Tibial nerve (tissue), 4 donors: ENCODE measurements at places on chromosomes 3 and 15. TPM values are rescaled to one million over a fixed set of nuclear protein-coding genes. Genes with fewer than 3 reads are reported as not detected.

DNA sequence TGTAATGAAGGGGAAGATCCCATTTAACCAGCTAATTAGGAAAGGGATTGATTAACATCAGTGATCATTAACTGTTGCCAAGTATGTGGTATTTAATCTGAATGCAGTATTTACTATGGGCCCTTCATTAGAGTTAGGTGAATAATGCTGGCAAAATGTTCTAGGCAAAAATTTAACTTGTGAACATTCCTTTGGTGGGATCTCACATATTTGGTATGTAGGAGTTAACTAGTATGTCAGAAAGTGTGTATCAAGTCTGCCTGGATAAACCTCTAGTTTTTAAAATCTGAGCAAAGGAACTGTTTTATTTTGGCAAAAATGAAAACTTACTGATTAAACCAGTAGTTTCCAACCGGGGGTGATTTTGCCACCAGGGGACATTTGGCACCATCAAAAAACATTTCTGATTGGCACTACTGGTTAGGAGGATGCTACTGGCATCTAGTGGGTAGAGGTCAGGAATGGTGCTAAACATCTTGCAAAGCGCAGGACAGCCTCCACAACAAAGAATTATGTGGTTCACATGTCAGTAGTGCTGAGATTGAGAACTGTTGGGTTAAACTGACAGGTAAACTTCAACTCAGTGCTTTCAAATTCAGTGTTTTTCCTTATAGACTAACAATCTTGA, 22.5 kb downstream of the LRTM1 start:
- no peak for DNase-seq

DNA sequence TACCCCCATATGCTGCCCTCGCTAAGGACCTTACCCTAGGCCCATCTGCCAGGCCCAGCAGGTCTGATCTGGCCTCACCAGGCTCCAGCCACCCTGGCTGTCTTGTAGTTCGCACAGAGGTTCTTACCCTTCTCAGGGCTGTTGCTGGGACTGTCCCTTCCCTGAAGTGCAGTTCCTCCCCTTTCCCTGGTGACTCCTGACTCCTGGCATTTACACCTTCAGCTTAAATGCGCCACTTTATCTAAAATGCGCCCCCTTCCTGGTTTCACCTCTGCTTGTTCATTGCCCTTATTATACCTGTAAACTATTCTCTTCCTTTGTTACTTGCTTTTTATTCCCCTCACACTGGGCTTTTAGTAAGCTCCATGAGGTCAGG, 835 bp upstream of the TTLL3 start:
- DNase-seq = no peak

The MOBP gene
- total RNA-seq = 2.5 TPM

The UBAP1L gene
- total RNA-seq = 15.9 TPM

DNA sequence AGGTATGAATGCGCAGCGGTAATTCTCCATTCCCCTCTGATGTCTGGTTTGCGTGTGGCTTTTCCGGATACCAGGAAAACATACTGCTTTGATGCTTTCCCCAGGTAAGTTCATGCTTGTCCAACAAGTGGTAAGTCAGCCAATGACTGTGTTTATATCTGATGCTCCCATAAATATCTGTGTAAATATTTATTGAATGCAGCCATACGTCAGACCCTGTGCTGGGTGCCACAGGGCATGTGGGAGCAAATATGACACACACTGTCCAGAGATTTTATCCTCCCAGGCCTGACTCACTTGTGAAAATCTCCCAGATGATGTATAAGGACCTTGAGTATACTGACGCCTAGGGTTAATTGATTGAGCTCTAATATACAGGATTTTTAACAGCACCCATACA, 29.6 kb upstream of the CEMIP start:
- DNase-seq = no peak

The PAK6 gene
- not detected for total RNA-seq

DNA sequence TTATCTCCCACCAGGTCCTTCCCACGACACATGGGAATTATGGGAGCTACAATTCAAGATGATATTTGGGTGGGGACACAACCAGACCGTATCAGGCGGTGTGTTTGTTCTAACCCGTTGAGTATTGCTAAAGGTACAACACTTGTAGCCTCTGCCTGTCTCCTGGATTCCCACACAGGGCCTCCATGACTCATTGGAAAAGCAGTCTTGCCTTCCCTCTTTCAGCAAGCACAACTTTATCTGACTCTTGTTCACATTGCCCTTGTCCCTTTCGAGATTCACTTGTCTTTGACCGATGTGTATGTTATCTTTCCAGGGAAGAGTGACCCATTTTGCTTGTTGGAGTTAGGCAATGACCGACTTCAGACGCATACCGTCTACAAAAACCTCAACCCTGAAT, 152.3 kb downstream of the MCTP2 start:
- DNase-seq = no peak

DNA sequence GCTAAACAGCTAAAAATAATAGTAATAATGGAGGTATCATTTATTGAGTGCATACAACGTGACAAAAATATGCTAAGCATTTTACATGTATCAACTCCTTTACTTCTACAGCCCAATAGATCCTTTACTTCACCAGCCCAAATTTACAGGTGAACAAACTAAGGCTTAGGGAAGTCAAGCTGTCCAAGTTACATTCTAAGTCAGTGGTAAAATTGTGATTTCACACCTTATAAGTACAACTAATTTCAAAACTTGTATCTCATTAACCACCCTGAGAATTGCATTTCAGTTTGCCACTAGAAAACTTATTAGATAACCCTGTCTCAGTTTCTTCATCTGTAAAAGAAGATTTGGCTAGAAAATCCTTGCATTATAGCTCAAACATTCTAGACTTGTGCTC, 10.7 kb downstream of the SLC33A1 start:
- DNase-seq = no peak

DNA sequence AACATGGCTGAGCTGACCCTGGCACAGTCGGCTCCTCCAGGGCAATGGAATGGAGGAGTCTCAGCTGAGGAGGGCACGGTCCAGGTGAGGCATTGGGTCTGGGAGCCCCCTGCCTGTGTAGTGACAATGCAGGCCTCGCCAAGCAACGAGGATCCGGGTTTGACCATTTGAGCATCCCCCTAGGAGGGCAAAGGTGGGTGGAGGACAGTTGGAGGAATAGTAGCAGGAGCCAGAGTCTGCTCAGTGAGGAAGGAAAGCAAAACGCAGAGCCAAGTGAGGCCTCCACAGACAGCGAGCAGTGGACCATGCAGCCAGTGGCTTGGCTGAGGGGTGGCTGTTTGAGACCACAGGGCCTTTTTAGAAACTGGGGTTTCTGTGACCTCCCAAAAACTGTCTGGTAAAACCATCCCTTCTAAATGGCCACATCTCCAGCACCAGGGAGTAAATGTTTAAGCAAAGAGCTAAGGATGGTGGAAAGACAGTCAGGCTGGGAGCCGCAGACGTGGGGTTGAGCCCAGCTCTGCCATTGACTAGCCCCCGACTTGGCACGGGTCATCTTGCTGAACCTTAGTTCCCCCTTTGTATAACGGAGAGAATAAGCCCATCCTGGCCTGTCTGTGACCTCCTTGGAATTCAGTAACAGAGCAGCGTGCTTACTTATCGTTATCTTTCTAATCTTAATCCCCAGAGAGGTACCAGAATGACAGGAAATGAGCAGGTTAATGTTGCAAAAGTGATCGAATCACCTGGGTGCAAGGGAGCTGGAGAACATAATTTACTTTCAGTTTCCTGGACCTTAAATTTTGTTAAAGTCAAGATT, 46.8 kb downstream of the CMTM6 start:
- no peak for DNase-seq

The IGSF10 gene
- total RNA-seq = 3.1 TPM

DNA sequence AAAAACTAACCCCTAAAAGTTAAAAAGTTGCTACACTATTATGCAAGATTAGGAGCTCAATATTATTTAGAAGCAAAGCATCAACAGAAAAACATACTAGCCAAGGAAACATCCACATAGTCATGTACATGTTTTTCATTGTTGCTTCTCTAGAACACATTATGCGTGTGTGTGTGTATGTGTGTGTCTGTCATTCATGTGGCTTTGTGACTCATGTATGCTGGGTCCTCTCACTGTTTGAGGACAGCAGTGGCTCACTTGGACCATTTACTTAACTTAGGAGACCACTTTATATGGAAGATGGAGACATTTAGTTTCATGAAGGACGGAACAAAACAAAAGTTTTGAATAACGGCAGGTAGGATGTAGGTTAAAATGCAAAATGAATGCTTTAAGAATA, 219.4 kb upstream of the THBS1 start:
- DNase-seq = no peak

DNA sequence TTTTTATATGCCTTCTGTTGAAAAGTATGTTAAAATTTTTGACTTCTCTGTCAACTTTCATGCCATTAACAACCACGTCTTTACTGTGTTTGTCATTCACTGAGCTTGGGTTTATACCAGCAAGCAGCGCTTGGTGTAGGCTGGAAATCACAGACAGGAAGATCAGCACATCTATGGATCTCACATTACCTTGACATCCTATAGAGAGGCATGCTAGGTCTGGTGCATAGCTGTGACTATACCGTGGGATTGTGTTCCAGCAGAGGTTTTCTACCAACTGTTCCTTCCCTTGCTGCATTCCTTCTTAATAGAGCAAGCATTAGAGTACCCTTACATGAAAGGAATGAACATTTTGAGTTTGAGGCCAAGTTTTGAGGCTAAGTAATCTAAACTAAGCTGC, 53.0 kb downstream of the DZIP3 start:
- DNase-seq = no peak

GRCh38 chr3:49666592-49666991, 7.6 kb upstream of the APEH start:
- no peak for DNase-seq

- no peak for DNase-seq
Observed at GRCh38 chr15:63439536-63440264, 58.1 kb upstream of the CA12 start.

The C2CD4A gene
- 0.30 TPM for total RNA-seq

DNA sequence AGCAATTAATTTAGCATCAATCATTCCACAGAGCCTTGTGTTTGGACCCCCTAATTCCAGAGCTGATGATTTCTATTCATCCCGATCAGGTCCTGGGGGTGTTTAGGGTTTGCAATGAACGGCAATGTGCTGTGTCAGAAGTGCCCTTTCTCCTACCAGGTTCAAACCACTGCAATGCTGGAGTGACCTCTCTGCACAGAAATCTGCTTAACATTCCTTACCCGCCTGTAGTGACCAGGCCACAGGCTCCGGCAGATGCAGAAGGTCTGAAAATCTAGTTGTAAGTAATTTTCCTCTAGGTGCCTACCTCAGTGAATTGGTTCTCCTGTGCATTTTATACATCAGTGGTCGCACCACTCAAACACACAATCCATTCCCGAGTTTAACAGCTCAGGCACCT, 725.3 kb upstream of the CFAP20DC start:
- no peak for DNase-seq

- no peak for DNase-seq
Observed at GRCh38 chr3:149004622-149005021, 13.3 kb downstream of the GYG1 start.

GRCh38 chr3:21328711-21329390, 422.2 kb downstream of the ZNF385D start:
- DNase-seq = no peak

- no peak for DNase-seq
Observed at GRCh38 chr3:104132566-104133403, 1233.9 kb upstream of the ALCAM start.

- DNase-seq = no peak
Observed at GRCh38 chr15:100159436-100159835, 182.3 kb downstream of the ADAMTS17 start.

GRCh38 chr3:127041933-127042332, 59.0 kb downstream of the PLXNA1 start:
- DNase-seq = no peak

GRCh38 chr15:72847033-72847432, 63.5 kb upstream of the ADPGK start:
- DNase-seq = no peak

The NR2E3 gene
- total RNA-seq = not detected

- DNase-seq = no peak
Observed at GRCh38 chr3:135106445-135106844, 311.4 kb downstream of the EPHB1 start.

DNA sequence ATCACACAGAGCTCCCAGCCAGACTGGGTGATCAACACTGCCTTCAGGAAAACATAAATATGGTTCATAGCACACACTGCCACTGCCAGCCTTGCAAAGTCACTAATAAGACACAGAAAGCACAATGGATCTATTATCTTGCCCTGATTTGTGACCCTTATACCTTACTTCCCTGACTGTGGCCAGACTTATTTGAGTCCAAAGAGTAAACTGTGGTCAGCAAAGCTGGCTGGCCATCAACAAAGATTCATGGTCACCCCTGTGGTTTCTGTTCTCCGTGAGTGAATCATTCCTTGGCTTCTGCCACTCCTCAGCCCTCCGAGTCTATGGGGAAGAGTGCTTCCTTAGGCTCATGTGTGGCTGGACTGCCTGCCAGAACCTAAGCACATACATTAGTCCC, 437.7 kb downstream of the RAP2B start:
- DNase-seq = peak; percentile 14

The GREM1 gene
- not detected for total RNA-seq

DNA sequence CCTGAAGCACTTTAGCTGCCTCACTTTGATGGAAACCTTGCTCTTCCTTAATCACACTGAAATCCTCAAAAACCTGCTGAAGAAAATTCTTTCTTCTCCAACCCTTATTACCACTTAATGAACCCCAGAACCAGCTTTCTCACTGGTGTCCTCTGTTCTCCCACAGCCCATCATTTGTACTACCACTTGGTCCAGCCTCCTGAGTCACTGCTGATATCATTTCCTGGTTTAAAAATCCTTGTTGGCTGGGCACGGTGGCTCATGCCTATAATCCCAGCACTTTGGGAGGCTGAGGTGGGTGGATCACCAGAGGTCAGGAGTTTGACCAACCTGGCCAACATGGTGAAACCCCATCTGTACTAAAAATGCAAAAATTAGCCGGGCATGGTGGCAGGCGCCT, 418.6 kb upstream of the KCNMB2 start:
- no peak for DNase-seq

The GABRG3 gene
- not detected for total RNA-seq

GRCh38 chr3:16828815-16829214, 55.9 kb upstream of the PLCL2 start:
- DNase-seq = no peak
